Activated CD4-positive, alpha-beta T cell treated with anti-CD3 and anti-CD28 coated beads for 24 hours (primary cell): ENCODE measurements at places on chromosomes 1 and 21.

- no peak for DNase-seq
Observed at GRCh38 chr21:44557491-44558328, 885 bp downstream of the KRTAP10-3 start.

DNA sequence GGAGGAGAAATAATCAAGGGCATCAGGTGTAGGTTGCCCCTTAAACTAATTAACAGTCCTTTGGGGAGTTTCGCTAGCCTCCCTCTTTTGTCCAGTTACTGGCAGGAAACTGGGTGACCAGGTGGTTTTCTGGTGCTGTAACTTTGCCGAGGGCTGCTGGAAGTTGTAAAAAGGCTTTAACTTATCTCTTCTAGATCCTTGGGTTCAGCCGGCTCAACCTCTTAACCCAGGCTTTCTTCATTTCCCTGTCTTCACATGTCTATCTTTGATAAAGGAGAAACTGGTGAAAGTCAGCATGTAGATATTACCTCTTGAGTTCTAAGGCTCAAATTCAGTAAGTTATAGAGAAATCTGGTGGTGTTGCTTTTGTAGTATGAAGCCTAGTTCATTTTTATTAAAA is 289.7 kb upstream of the NRIP1 start:
- no peak for DNase-seq

- no peak for DNase-seq
Observed at GRCh38 chr21:39799178-39799577, 54.2 kb downstream of the IGSF5 start.

DNA sequence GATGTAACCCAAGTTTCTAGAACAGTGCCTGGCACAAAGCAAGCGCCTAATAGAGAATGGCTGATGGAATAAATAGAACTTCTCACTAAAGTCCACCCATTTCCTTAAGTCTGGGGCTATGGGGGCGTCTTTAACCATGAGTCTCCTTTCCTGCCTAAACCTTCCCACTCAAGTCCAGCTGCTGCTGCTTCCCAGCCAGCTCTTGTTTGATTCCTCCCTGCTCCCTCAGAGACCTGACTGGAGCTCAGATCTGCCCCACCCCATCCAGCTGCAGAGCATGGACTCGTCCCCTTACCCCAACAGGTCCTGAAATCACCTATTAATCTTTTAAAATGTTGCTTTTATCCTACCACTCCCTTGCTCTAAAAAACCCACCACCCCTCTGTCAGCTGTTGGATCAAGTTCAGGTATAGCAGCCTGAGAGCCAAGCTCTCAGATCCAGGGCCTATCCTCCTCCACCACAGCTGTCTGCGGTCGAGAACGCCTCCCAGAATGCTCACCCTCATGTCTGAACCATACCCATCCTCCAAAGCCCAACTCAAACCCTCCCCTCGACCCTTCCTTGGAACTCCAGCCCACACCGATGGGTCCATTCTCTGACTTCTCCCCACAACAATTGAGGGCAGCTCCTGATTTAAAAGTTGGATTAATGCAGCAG is 12.8 kb upstream of the GALNT2 start:
- no peak for DNase-seq

DNA sequence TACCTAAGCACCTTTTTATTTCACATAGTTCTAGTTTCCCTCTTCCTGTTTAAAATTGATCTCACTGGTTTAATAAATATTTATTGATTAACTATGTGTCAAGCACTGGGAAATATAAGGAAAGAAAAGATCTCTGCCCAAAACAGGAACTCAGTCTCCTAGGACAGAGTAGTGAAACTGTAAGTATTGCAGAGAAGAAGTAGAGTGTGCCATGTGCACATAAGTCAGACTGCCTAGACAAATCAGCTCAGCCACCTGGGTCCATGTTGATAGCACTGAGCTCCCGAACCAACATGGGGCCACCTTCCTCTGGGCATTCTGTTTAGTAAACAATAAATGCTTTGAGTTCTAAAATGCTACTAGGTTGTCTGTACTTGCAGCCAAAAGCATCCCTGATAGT is 9.8 kb upstream of the SSX2IP start:
- no peak for DNase-seq

- DNase-seq = no peak
Observed at GRCh38 chr1:80640978-80641377, 1159.8 kb upstream of the ADGRL2 start.

DNA sequence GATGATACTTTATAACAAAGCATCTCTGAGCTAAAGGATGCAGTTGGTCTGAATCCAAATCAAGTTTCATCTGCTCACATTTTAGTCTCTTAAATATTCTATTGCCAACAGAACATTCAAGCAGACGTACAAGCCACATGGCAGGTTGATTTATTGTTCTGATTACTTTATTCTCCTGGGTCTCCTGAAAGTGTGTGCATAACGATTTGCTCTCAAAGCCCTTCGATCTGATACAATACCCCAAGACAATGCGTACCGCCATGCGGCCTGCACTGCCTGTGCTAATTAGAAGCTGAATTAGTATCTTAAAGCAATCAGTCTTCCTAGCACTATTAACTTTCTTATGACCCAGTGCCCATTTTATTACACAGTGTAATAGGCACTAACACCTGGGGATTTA is 56.9 kb downstream of the FHAD1 start:
- no peak for DNase-seq

DNA sequence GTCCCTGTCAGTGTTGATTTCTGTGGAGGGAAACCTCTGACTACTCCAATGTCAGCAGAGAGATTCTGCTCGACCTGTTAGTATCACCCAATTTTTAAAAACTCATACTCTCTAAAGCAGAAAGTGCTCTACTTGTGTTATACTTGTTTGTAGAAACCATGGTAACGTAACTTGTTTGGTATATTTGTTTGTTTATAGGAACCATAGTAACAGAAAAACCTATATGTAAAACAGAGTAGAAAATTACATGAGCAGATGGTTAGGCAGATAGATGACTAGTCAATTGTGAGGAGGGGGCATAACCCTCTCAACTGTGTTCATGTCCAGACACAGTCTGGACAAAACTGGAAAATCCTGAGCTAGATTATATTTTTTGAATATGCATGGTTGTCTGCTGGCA is 6.7 kb downstream of the TRIM45 start:
- DNase-seq = no peak

- no peak for DNase-seq
Observed at GRCh38 chr1:14366091-14367018, 232.1 kb upstream of the KAZN start.

- no peak for DNase-seq
Observed at GRCh38 chr1:199269241-199269640, 630.4 kb downstream of the PTPRC start.

DNA sequence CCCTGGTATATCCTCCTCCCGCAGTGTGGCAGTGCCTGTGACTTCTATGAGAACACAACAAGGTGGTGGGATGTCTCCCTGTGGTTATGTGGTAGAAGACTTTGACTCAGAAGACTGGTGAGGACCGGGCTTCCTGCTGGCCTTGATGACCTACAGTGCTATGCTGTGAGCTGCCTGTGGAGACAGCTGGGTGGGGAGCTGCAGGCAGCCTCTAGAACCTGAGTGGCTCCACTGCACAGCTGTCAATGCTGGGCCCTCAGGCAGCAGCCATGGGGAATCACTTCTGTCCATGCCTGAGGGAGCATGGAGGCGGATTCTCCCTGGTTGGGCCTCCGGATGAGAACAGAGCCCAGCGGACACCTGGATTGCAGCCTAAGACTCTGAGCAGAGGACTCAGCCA is 14.9 kb downstream of the SLC1A7 start:
- DNase-seq = no peak

DNA sequence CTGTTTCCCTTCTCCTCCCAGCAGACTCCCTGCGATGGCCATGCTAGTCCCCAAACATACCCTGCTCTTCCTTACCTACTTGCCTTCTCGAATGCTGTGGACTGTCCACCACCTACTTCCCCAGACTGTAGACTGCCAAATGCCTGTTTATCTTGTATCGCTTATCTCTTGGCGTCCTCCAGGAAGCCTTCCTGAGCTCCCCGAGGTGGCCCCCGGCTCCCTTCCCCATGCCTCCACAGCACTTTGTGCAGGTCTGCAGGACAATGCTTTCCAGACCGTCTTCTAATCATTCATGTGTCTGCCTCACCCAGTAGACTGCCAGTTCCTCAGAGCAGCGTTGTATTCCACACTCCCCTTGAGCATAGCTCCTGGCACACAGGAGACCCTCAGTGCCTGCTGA is 41.7 kb downstream of the RHBG start:
- no peak for DNase-seq

- no peak for DNase-seq
Observed at GRCh38 chr1:3454811-3455618, 550 bp downstream of the ARHGEF16 start.

DNA sequence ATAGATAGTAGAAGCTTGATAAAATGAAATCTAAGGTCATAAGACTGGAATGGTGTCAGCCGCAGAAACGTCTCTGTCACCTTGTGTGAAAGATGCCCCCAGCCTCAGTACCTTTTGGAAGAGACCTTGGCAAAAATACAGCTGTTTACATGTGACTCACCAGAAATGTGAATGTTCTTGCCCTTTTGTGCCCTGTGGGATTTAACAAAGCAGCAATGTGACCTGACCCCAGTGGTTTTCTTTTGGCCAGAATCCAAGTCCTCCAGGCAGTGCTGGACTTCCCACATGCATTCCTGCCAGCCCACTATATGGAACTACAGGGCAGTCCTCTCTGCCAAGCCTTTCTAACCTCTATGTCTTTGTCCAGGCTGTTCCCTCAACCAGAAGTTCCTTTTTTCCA is 27.2 kb upstream of the LRRC8C start:
- DNase-seq = no peak

DNA sequence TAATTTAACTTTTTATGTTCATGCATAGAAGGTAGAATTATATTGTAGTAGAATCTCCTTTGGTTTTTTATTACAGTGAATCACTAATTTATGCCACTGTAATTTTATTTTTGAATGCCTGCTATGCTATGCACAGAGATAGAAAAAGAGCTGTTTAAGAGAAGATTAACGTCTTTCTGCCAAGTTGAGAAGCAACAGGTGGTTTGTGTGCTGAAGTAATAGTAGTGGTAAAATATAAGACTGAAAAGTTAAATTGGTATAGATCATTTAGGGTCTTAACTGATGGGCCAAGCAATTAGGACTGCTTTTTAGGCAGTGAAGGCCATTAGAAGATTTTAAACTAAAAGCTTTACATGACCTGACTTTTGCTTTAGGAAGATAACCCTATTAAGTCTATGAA is 115.1 kb downstream of the SYT14 start:
- DNase-seq = no peak

DNA sequence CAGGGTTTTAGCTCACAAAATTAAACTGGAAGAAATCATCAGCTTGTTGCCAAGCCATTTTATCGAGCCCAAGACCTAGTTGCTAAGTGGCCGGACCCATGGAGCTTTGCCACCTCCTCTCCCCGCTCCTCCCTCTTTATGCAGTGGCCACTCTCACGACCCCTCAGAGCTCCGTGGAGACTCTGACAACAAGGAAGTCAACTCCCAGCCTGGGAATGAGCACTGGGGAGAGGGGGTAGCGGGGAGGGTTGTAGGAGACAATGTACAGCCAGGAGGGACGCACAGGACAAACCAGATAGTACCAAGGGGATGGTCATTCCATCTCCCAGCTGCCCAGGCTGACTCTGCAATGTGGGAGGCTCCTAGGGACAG is 250.9 kb downstream of the SIPA1L2 start:
- DNase-seq = no peak

DNA sequence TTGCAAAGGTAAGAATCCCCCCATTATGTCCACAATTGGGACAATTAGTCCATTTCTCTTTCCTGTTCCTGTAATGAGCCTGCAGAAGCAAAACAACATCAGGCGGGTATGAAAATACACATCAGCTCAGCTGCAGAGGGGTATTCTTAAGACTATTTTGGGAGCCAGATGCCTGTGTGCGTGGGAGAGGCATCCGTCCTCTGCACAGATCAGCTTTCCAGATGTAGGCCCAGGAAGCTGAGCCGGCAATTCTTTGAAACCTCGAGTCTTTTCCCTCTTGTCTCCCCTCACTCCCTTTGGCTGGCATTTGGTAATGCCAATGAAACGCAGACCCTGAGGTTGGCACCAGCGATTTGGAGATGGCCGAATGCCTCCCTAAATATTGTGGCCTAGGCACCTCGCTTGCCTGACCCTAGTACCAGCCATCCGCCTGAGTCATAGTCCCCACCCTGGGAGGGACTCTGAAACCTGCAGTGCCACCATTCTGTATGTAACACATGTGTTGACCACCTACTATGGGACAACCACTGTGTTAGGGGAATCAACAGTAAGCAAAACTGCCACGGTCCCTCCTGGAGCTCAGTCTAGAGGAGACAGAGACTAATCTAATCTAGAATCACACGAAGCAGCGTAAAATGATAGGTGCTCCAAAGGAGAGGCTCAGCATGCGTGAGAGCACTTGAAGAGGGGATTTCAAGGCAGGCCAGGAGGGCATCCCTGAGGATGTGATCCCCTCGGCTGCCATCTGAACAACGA is 603.0 kb downstream of the MATN1 start:
- no peak for DNase-seq

- DNase-seq = no peak
Observed at GRCh38 chr1:198156745-198157240, at the start of gene NEK7. TSS of gene NEK7 (plus strand) at chr1:198156998. CDS start at chr1:198232581, 75,583 bp downstream.

- DNase-seq = no peak
Observed at GRCh38 chr1:152000964-152001630, 7.4 kb upstream of the S100A10 start.

GRCh38 chr1:215202868-215203267 is 120.3 kb downstream of the KCNK2 start:
- no peak for DNase-seq

GRCh38 chr21:27244352-27244751 is 277.5 kb upstream of the ADAMTS5 start:
- DNase-seq = no peak

DNA sequence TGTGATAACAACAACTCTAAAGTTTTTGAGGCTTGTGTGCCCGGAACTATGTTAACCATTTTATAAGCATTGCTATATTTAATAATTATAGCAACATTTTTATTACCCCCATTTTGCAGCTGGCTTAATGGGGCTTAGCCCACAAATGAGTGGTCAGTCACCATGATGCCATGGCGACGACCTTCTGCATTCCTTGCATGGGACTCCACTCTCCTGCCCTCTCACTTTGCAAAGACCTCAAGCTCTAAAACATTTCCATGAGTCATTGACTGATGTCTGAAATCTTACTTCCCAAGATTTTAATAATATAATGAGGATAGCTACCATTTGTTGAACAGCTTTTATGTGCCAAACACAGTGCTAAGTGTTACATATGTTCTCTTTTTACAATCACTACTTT is 15.4 kb downstream of the NGF start:
- no peak for DNase-seq

GRCh38 chr1:113058941-113059706 is 13.9 kb upstream of the LRIG2 start:
- DNase-seq = no peak

GRCh38 chr1:61085206-61085982 is 3.0 kb downstream of the NFIA start:
- no peak for DNase-seq

DNA sequence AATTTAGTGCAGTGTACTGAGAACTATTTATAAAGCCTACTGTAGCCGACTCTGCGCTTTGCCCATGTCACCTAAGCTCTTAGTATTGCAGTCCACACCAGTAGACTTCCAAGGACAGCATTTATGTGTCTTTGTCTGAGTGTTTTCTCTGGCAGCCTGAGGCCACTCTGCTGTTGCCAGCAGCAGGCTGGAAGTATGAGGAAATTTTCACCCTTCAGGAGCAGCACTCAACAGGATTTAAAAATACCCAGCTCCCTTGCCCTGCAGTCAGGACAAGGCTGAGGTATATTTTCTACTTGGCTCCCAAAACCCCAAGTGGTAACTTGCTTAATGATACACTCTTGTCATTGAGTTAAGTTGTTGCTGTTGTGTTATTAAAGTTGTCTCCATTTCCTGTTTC is 230.1 kb downstream of the SRGAP2C start:
- no peak for DNase-seq

- no peak for DNase-seq
Observed at GRCh38 chr1:64754173-64754572, 9.3 kb downstream of the RAVER2 start.
